M059J (cell line): ENCODE measurements at places on chromosomes 2 and 18.

- DNase-seq, result no peak
These were observed 9.6 kb upstream of the THNSL2 start for GRCh38 chr2:88160517-88160916.

- DNase-seq, result peak; percentile 9
These were observed 177.1 kb downstream of the IRS1 start for GRCh38 chr2:226622484-226622883.

GRCh38 chr2:10467401-10467800 lies 19.3 kb upstream of the ODC1 start:
- no peak for DNase-seq

DNA sequence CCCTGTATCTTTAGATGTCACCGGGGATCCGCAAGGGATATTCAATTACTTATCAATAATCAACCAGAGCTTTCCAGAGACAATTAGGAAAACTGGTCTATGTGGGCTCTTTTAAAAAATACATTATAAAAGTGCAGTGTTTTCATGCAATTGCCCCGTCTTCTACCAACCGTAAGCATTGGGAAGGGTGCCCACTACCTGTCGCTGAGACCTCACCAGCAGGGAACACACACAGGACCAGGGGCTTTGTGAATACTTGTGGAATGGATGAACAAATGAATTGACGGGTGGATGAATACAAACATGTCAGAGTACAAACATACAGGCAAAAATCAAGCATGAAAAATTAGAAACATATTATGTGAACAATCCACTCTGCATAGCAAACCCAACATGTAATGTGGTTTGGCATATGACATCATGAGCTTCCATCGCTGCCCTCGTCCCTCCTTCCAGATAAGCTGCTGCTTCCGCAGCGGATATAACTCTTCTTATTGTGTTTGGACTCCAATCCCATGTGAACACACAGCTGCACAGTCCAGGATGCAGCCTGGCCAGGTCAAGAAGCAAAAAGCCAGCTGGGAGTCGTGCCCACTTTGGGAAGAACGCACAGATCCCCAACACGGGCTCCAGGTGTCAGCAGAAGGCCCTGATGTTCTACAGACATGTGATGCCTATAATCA lies 5.3 kb downstream of the FHL2 start:
- DNase-seq, result no peak

DNA sequence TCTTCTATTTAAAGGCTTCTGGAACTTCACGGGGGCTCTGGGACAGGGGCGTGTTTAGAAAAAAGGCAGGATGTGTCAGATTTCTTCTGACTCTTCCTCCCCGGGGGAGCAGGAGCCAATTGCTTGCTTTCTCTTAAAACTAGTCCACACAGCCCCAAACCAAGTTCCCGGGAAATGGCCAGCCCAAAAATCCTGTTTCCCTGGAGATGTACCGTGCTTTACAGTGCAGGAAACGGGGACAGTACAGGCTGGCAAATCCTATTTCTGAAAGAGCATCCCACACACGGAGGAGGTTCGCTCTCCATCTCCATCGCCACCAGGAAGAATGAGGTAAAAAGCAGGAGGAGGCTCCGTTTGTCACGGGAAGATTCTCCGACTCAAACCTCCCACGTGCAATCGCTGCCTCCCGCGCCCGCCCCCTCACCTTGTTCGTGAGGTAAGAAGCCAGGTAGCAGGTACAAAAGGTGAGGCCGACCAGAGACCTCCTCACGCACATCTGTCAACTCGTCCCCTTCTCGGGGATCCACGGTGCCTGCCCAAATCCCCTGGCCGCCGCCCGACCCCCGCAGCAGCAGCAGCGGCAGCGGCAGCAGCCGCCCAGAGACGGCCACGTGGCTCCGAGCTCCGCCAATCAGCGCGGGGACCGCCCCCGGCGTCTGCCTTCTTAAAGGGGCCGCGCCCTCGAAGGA lies 15.6 kb upstream of the RIOK3 start:
- peak; percentile 75 for DNase-seq

DNA sequence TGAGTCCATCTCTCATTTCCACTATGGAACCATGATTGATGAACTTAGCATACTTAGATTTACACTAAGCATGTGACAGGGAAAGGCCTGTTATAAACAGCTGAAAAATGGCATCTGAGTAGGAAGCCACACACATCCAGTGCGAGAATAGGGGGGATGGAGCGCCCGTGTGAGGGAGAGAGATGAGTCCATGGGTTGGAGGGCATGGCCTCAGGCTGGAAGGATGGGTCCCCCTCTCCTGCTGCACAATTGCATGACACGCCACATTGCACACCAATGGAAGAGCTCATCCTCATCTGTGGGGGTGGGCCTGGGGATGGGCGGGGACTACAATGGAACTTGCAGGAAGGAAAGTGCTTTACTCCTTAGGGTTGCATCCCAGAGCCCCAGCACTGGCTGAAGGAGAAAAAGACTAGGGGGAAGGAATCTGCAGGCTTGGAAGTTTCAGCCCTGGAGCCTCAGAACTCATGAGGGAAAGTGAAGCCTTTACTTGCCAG lies 46.4 kb upstream of the CXCR4 start:
- DNase-seq, result no peak

GRCh38 chr2:43146083-43146482 lies 80.3 kb downstream of the ZFP36L2 start:
- DNase-seq, result no peak

- peak; percentile 43 for DNase-seq
These were observed 256.8 kb downstream of the RNF152 start for GRCh38 chr18:61635901-61636528.

DNA sequence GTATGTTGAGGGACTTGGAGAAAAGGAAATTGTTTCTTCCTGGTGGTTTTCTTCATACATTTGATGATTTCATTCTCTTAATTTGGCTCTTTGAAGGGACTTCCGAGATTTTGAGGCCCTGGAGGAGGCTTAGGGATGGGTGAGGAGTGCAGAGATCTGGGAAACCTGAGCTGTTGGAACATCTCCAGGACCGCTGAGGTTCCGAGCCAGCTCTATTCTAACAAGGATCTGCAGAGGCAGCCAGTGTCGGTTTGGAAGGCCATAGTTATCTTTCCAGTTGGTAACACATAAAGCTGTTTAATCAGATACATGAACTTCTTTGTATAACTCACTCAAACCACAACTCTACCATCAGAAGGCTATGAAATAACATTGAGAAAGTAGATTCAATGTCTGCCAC lies 70.3 kb upstream of the UPP2 start:
- DNase-seq, result no peak

DNA sequence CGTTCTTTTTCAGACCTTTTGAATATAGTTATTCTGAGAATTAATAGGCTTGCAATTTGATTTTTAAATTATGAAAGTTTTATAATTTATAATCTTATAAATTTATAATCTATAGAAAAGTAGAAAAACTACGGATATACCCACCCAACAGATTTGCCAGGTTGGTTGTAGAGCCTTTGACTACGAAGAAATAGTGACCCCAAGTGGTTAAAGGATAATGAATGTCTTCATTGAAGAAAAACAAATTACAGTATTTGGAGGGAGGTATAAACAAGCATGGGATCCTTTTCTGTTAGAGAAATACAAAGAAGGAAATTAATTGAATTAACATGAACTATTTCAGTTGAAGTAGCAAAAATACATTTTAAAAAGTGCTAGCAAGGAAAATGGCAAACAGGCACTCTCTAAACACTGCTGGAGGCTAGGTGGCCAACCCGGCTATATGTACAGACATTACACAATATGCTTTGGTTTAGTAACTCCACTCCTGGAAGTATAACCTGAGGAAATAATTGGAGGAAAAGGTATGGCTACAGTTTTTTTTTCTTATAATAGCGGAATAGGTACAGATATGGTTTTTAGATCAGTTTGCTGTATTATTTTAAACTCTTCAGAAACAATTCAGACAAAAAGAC lies 110.9 kb downstream of the MIB1 start:
- DNase-seq, result peak; percentile 18
